NCI-H2081 treated with DMSO at 0.1 percent for 48 hours (cell line): ENCODE measurements at places on chromosomes 11 and 22.

- DNase-seq = no peak
Measured at GRCh38 chr22:50146439-50147238, 23.9 kb upstream of the PANX2 start.

GRCh38 chr11:130776061-130776419 lies 140.2 kb downstream of the SNX19 start:
- DNase-seq = no peak

GRCh38 chr11:122556605-122557004 lies 98.9 kb upstream of the UBASH3B start:
- DNase-seq = no peak

GRCh38 chr11:134625151-134625550 lies 213.1 kb upstream of the B3GAT1 start:
- DNase-seq = no peak

GRCh38 chr11:32529994-32530588 lies 53.5 kb upstream of the EIF3M start:
- DNase-seq = no peak

- DNase-seq = no peak
Measured at GRCh38 chr22:19504900-19505734, 19.1 kb downstream of the CLDN5 start.

GRCh38 chr22:24319451-24319850 lies 48.8 kb downstream of the SPECC1L start:
- no peak for DNase-seq

DNA sequence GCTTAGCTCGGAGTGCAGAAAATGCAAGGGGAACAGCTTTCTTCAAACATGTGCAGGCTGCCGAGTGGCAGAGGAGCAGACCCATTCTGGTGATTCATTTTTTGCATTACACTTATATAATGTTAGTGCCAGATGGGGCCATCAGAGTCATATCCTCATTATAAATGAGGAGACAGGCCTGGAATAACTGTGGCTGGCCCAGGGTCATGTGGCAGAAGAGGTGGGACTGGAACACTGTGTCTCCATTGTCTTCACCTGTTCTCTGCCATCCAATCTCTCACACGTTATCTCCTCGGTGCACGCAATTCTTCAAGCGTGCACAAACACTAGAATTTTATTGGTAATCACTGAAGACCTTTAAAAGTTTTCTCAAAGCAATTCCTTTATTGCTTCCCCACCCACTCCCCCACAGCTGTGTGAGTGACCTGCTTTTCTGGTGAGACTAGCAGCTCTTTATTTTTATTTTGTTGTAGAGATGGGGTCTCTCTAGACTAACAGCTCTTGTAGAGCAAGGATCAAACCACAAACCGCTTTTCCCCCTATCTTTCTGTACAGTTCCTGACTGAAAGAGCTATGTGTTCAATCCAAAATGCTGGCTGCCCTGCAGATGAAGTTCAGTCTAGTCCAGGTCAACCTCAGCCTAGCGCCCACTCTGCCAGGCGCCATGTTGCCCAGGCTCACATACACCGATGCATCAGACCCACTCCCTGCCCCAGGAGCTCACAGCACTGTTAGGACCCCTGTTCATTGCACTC lies 75.3 kb downstream of the ST3GAL4 start:
- DNase-seq = no peak

GRCh38 chr11:103528596-103528995 lies 419.4 kb downstream of the DYNC2H1 start:
- no peak for DNase-seq

- DNase-seq = no peak
Measured at GRCh38 chr11:134097166-134097565, 28.3 kb downstream of the JAM3 start.
